ENCODE measurements at places on chromosomes 6 and 20. TPM values are rescaled to one million over a fixed set of nuclear protein-coding genes. Genes with fewer than 3 reads are reported as not detected.
A peak's percentile ranks its signal among the peaks of the same experiment; 100 is the strongest.

DNA sequence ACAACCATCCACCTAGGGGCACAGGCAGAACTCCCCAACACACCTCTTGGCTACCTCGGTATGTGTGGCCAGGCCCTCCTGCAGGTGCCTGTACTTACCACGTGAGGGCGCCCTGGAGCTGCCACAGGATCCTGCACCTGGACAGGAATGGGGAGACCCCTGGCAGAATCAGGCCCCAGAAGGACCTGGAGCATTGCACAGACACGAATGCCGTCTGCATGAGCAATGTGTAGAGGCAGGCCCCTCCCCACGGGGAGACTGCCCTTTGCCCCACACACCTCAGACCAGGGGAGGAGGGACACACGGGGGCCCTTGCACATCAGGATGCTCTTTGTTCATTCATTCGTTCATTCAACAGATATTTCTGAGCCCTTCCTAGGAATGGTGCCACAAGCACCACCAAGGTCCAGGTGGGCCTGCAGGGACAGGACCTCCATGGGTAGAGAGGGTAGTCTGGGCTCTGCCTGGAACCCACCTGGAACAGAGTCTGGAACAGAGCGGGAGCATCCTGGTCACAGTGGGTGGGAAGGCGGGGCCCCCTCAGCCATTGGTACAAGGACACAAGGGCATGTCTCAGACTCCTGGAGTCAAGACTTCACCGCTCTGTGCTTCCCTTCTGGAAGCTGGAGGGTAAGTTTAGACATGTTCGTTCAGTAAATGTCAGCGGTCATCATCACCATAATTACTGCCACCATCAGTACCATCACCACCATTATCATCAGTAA lies 32.3 kb downstream of the YTHDF1 start:
- peaks cover 3% of the 10 kb centered on the region for H3K4me1 ChIP-seq
- peak; percentile 55 for DNase-seq
- H3K4me3 ChIP-seq: no peak overlapping the region
- no peaks in the 10 kb centered on the region for H3K36me3 ChIP-seq

DCBLD1 gene
- total RNA-seq: 7.8 TPM

ATP5F1E gene
- total RNA-seq: 82.1 TPM

- no peak overlapping the region for H3K4me3 ChIP-seq
- H3K36me3 ChIP-seq: no peaks in the 10 kb centered on the region
- no peak overlapping the region for H3K27ac ChIP-seq
- no peaks in the 10 kb centered on the region for H3K4me1 ChIP-seq
- no peak for DNase-seq
Observed at GRCh38 chr20:39283464-39283863, 321.3 kb downstream of the DHX35 start.

Data from activated CD4-positive, alpha-beta memory T cell treated with anti-CD3 and anti-CD28 coated beads, Interleukin-2, amount 10 ng/mL, durations not matched to agents 7 days and 5 days (primary cell).